ENCODE measurements at places on chromosomes 16 and 17. TPM values are rescaled to one million over a fixed set of nuclear protein-coding genes. Genes with fewer than 3 reads are reported as not detected.

Gene ALOX15
- not detected for total RNA-seq

Gene NXN
- total RNA-seq, result 64.3 TPM

Gene C1QTNF1
- total RNA-seq, result 7.5 TPM

Gene KRTAP4-1
- total RNA-seq, result not detected

Gene MMP15
- total RNA-seq, result 75.9 TPM
